ENCODE measurements at places on chromosomes 5 and 9.
A peak's percentile ranks its signal among the peaks of the same experiment; 100 is the strongest.

GRCh38 chr5:136586196-136586595, 220.9 kb upstream of the TRPC7 start:
- DNase-seq = no peak

DNA sequence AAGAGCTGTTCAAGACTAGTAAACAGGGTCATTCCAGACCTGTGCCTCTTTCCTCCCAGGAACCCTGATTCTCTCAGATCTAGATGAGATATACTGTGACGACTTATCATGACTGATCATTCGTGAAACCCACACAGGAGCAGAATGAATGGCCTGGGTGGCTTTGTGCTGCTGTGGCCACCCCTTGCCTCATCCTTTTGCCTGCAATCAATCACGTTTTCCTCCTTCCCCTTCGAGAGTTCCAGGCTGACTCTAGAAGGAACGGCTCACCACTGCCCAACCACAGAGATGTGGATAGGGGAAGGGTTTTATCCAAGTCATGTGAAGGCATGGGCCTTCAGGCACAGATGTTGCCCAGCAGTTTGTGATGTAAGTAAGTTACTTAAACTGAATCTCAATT, 5.8 kb downstream of the ANXA6 start:
- no peak for DNase-seq

- no peak for DNase-seq
These were observed 22.5 kb downstream of the ADAMTSL1 start for GRCh38 chr9:18496256-18497000.

DNA sequence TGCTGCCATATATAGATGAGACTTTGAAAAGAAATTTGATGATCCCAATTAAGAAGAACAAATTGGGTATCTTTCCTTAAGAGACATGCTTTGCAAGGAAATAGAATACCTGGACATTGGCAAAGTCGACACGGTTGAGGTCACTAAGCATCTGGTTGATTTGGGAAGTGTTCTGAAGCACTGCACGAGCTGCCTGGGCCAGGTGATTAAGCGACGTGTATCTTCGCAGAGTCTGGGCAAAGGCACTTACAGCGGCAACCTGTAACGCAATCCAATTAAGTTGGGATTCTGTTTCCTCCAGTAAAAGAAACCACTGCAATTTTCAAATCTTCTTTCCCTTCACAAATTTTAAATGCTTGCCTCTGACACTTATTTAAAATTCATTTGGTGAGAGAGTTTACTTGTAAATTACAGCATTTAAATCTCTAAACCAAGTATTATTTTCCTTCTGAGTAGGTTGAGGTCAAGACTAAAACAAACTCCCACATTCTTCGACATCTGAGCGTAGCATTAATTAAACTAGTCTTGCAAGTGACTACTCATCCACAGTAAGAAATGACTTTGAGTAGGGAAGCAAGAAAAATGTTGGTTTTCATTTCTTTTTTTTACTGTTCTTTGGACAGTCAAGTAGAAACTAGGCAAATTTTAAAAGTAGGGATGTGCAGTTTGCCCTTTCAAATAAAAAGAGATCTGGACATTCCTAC, 262.8 kb downstream of the RFX3 start:
- peak; percentile 85 for DNase-seq

DNA sequence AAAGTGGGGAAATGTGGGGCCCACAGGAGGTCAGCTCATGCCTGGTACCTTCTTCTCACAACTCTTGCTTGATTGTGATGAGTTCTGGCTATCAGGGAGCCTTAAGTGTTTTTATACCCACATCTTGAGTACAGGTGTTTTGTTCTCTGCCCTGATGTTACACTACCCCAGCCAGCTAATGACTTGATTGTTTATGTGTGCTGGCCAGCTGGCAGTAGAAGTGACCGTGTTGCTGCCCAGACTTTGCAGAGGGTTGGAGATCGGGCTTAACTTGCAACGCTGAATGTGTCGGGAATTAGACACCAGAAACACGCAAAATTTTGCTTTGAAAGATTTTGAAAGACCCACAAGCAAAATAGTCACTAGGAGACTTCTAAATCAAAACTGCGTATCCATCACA, 16.9 kb upstream of the ZDHHC11B start:
- no peak for DNase-seq

Measured in thyroid gland (tissue), 4 donors.